ENCODE measurements at places on chromosomes 2 and 18.

DNA sequence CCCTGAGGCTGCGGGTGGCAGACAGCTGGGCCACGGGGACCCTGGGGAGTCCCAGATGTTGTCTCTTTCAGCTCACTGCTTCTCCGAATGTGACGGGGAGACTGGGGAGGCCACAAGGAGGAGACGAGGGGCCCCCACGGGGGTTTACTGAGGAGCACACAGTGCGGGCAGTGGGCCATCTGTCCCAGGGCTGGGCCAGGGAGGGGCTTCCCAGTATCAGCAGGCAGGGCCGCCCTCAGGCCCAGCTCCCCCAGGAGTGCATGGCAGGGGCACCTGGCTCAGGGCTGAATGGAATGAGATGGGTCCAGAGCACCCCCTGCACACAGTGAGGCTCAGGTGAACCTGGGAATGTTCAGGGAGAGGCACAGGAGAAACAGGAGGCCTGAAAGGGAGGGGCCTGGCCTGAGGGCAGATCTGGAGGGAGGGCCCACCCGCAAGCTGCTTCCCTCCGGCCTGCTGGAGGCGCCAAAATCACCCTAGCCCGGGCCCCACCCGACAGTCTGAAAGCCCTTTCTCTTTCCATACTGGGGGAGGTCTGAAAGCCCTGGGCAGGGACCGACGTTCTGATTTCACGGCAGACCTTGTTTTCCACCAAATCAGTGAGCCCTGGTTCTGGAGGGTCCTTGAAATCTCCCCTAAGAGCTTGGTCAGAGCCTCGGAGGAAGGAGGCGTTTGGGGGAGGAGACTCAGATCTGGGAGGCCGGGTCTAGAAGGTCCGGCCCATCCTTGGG, 35.5 kb upstream of the PTMA start:
- DNase-seq: no peak

DNA sequence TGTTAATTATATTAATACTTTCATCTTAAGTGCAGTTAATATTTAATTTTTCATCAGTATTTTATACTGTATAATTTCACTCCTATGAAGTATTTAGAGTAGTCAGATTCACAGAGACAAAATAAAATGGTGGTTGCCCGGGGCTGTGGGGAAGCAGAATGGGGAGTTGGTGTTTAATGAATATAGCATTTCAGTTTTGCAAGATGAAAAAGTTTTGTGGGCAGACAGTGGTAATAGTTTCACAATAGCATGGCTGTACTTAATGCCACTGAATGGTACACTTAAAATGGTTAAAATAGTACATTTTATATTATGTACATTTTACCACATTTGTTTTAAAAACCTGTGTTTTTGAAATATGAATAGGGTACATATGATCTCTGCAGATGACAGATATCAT, 31.2 kb downstream of the CFAP221 start:
- DNase-seq: no peak

GRCh38 chr2:173963323-173963816, 1.8 kb downstream of the SP3 start:
- DNase-seq: peak; percentile 37

- DNase-seq: no peak
These were observed 74.9 kb downstream of the ZDBF2 start for GRCh38 chr2:206349375-206349774.

- no peak for DNase-seq
These were observed 58.0 kb downstream of the TMEM163 start for GRCh38 chr2:134660626-134661402.

GRCh38 chr2:53886406-53887280, 26.9 kb upstream of the GPR75 start:
- DNase-seq: no peak

GRCh38 chr18:48902856-48903601, 47.7 kb downstream of the SMAD7 start:
- DNase-seq: no peak

GRCh38 chr2:54419388-54419787, 36.7 kb upstream of the SPTBN1 start:
- no peak for DNase-seq

GRCh38 chr2:46645681-46646162, 166.4 kb downstream of the TMEM247 start:
- no peak for DNase-seq

DNA sequence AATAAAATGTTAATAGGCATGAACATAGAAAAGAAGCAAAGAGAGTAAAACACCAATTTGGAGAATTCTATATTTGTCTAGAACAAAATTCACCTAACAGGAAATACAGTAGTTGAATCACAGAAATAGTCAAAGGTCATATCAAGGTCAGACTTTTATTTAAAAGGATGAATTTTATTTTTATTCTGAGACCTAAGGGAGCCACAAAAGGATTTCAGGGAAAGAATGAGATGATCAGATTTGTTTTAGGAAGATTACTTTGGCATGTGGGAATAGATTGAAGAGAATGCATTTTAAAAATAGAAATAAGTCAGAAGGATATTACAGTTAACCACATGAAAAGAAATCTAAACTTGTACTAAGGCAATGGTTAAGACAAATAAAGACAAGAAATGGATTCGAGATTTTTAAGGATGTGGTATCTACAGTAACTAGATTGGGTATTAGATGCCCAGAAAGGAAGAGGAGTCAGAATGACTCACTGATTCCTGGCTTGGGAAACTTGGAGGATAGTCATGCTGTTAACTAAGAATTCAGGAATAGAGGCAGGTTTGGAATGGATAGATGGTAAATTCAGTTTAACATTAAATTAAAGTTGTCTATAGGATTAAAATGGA, 56.0 kb downstream of the METTL4 start:
- DNase-seq: no peak

DNA sequence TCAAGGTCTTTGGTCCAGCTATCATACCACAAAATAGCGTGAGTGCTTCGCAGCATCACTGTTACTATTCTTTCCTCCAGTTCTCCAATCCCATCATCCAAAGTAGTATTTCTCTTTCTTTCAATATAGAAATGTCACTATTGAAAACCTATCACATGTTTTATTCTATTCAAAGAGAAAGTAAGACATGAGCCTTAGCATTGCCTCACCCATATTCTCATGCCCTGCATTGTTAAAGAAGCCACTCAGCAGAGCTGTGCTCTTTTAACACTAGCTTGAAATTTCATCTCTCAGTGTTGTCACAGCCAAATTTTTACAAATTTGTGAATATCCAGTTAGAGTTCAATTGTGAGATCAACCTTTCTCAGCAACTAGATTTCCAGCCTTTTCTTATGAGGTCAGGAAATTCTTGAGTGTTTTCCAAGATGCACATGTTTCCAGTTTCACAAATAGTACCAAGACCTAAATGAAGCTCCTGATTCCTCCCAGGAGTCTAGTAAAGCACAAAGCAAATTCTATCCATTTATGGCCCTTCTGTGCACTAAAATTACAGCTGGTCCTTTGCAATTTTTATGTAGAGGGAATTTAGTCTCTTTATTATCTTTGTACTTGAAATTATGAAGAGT, 343.7 kb downstream of the SPAG16 start:
- no peak for DNase-seq

- DNase-seq: peak; percentile 28
These were observed 20.6 kb downstream of the RPL37A start for GRCh38 chr2:216519154-216519762.

GRCh38 chr2:189662669-189663226, 1.5 kb downstream of the ASNSD1 start:
- no peak for DNase-seq

DNA sequence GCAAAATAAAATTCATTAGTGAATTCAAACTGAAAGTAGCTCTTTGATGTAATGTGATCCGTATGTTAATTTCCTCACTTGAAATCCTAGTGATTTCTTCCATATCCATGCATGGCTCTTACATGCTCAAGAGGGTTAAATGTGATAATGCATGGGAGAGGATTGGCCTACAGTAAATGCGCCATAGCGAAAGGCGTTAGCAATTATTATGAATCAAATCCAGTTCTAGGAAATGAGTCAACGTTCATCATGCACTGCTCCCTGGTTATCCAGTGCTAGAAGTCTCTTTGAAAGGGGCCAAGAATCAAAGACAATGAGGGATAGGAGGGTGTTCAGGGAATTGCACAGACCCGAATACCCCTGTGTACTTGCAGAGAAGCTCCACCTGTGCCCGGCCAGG, 101.4 kb upstream of the RASGRP3 start:
- DNase-seq: no peak

DNA sequence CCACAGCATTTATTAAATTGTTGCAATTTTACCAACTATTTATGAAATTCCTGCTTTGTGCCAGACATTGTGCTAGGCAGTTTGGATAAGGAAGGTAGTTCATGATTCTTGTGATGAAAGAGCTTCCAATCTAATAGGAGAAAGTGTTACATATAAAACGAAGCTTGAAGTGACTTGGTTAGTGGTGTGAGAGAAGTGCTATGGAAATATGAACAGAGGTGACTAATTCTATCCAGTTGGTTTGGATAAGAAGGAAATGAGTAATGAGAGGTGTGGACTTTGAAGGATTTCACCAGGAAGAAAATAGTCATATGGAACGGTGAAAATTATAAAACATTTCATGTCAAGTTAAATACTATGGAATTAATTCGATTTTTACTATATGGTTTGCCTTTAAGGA, 48.6 kb downstream of the EML6 start:
- no peak for DNase-seq

DNA sequence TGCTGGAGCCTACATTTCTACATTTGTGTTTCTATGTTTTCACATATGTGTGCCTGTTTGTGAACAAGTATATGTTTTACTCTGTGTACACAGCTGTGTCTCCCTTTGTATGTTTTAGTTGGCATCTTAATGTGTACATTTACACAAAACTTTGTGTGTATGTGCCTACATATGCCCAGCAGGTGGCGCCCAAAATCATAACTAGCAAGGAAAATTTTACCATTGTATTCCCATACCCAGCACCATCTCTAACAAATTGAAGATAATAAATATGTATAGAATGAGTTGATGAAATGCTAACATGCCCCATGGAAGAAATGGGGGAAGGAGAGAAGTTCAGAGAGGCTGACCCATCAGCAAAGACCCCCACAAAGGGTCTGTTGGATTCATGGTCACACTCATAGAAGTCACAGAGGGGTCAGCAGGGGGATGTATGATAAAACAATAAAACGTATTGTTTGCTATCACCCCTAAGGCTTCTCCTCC, 48.1 kb downstream of the PKDCC start:
- DNase-seq: no peak

DNA sequence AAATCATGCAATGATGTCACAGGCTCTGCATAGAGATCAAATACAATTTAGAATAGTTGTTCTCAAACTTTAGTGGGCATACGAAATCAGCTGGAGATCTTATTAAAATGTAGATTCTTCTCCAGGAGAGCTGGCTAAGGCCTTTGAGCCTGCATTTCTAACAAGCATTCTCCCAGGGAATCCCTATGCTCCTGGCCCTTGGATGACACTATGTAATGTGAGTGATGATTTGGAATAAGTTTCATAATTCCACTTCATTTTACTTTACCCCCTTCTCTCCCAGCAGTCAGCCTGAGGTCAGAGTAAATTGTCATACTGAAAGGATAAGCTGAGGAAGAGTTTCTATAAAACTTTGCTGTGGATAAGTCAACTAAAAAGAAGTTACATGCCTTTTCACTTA, 189.1 kb downstream of the UBE2E3 start:
- DNase-seq: no peak

DNA sequence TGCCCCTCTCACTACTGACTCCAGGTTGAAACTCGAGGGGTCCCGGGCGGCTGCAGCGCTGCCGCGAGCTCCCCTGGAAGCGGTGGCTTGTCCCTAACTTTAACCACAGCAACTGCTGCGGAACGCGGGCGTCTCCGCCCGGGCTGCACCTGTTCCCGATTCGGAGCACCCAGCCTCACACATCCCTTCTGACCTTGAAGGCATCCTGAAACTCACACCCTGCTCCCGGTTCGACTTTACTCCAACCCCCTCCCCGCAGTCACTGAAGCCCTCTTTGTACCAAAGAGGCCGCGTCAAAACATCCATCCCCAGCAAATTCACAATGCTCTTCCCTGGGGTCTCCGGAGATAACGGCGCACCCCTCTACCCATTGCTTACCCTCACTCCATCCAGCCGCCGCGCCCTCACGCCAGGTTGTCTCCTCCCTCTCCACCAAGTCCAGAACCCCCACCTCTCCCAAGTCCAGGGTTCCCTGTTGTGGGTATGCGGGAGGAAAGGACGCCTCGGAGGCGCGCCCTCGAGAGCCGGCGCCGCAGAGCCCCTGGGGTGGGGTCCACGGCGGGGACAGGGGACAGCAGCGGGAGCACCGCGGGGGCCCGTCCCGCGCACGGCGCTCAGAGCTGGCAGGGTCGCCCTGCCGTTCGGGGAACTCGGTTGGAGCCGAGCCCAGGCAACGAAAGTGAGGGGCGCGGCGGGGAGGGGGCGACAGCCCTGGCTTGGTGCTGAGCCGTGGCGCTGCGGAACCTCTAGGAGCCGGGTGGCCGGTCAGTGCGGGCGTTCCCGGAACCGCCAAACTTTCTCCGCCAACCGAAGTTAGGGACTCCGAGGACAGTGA, 934 bp downstream of the MYO5B start:
- DNase-seq: no peak

DNA sequence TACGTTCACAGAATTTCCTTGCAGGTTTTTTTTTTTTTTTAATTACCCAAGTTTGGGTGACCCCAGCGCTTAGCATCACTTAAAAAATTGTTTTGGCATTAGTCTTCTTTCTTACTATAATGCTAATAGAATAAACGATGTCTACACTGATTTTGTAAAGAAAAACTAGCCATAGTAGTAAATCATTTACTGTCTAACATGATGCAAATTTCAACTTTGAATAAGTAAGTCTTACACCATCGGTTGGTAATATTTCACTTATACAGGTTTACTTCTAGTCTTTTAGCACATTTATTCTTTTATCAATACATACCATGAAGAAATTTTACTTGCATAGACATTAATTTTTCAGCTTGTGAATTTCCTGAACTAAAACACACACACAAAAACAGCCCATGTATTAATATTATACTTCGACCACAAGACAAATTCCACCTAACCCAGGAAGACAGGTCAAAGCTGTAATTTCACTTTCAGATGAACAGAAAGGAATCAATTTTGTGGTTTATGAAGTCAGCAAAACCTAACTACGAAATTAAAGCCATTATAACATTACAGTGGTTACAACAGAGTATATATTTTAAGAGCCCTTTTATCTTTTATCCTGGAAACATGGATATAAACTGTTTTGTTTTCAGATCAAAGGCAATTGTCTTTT, 1.9 kb downstream of the YES1 start:
- DNase-seq: no peak

DNA sequence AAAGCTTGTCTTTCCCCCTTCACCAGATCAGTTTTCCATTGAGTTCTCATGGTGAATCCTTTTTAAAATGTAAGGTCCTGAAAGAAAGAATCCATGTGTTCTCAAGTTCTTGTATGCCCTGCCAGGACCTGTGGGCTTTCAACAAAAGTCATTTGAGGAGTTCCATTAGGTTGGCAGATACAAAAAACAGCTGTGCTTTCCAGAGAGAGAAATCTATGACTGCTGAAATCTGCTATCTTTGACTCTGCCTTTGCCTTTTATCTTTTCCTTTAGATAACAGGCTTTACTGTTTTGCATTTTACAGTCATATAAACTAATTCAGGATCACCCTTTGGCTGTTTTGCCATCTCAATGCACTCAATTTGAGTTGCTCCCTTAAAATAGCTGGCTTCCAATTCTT, 59.7 kb downstream of the CXCR4 start:
- DNase-seq: no peak
